ENCODE measurements at places on chromosomes 4 and X.

- H3K27ac ChIP-seq: no peak overlapping the region
- no peak overlapping the region for H3K4me3 ChIP-seq
- H3K4me1 ChIP-seq: no peaks in the 10 kb centered on the region
- H3K36me3 ChIP-seq: no peaks in the 10 kb centered on the region
These were observed 11.2 kb downstream of the FGFBP2 start for GRCh38 chr4:15951781-15952180.

DNA sequence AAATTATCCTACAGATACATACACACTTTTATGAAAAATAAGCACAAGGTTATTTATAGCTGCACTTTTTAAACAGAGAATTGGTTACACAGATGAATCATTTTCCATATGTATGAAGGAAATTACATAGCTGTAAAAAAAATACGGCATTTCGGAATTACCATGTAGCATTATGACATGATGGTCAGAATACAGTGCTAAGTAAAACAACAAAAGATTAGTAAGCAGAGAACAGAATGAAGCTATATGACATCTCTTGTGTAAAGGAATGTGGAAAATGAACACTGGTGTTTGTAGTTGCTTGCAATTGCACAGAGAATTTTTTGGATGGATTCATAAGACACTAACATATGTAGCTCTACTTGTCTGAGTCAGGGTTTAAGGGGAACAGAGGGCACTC is 1222.0 kb upstream of the PRKX start:
- no peak overlapping the region for H3K27ac ChIP-seq
- no peak for DNase-seq
- H3K36me3 ChIP-seq: no peaks in the 10 kb centered on the region
- no peak overlapping the region for H3K4me3 ChIP-seq

DNA sequence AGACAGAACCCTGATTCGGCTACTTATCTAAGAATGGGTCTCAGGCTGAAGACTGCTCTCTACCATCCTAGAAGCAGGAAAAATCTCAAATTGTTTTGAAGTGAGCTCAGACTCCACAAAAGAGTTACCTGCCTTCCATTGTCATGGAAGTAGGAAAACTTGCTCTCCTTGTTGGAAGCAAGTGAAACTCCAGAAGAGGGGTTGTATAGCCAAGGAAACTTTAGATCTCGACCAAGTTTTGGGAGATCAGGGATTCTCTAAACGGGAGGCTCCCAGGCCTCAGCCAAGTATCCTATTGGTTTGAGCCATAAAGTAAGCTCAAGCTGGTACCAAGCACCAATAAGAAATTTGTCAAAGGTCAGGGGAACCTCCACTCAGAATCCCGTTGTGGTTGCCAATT is 9.2 kb upstream of the FHDC1 start:
- H3K27me3 ChIP-seq: no peaks in the 10 kb centered on the region
- no peak overlapping the region for H3K4me3 ChIP-seq
- H3K36me3 ChIP-seq: no peaks in the 10 kb centered on the region
- no peak for DNase-seq

DNA sequence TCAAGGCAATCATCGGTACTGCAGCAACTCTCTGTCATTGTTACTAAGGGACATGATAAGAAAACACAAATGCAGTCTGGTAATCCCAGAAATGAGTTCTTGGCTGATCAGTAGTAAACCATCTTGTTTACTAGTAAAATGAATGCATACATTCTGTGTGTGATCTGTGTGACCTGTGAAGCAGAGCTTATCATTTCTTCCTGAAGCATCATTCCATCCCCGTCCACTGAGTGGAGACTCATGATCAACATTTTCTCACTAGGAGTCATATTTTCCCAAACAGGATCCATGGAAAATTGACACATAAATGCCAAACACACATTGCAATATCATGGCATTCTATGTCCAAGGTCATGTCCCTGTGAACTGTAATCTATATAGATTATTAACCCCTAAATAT is 226.1 kb downstream of the ANKRD50 start:
- no peak overlapping the region for H3K27ac ChIP-seq
- DNase-seq: no peak
- H3K27me3 ChIP-seq: no peaks in the 10 kb centered on the region
- H3K36me3 ChIP-seq: no peaks in the 10 kb centered on the region
- no peaks in the 10 kb centered on the region for H3K4me1 ChIP-seq

- no peak overlapping the region for H3K27ac ChIP-seq
- no peak overlapping the region for H3K4me3 ChIP-seq
- H3K27me3 ChIP-seq: no peaks in the 10 kb centered on the region
- no peaks in the 10 kb centered on the region for H3K4me1 ChIP-seq
These were observed 3.0 kb upstream of the MAB21L2 start for GRCh38 chr4:150578745-150579501.

DNA sequence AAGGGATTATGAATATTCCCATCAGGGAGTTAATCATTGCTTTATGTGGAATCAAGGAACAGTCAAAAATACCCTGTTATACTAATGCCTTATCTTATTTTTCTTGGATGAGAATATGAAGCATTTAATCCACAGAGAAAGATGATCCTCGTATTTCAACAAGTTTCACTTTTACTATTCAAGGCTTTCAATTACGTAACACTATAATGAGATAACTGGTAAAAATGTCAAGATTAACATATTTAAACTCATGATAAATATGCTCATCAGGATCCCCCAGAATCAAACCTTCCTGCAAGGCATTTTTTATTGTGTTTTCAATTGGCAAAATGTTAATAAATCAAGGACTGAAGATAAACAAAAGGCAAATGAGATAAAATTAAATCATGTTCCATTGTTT is 5.1 kb downstream of the ZXDA start:
- H3K27me3 ChIP-seq: no peaks in the 10 kb centered on the region
- no peak for DNase-seq
- no peaks in the 10 kb centered on the region for H3K36me3 ChIP-seq
- peaks cover 8% of the 10 kb centered on the region for H3K4me1 ChIP-seq
- no peak overlapping the region for H3K27ac ChIP-seq
- H3K4me3 ChIP-seq: no peak overlapping the region

Data from thyroid gland (tissue), 4 donors.